GOT3 (cell line): ENCODE measurements at places on chromosomes 11 and 22.

DNA sequence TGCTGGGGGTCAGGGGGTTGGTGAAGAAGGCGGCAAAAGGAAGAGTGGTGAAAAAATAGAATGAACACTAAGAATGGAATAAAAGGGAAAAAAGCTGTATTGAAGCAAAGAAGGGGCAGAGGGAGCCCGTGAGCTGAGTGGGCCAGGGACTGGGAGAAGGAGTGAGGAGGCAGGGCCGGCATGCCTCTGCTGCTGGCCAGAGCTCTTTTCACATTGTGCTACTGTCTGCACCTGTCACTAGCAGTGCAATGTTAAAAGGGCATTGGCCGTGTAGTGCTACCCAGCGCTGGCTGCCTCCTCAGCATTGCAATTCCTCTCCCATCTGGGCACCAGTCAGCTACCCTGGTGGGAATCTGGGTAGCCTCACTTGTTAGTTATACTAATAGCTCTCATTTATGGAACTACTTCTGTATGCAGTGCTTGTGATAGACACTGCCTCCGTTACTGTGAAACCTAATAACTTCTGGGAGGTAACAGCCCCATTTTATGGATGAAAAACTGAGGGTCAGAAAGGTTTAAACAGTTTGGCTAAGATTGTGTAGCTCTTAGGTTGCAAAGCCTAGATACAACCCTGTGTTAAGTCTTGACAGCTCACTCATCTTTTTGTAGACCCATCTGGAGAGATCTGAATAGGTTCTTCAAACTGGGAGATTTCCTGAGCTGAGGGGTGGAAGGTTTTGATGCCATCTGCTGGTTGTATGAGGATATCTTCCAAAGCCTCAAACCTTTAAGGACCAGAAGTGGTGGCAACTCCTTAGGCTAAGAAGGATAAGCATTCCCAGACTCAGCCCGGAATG is 8.5 kb downstream of the YPEL4 start:
- DNase-seq, result no peak

- DNase-seq, result no peak
Measured at GRCh38 chr11:20021212-20021611, 139.1 kb downstream of the DBX1 start.

DNA sequence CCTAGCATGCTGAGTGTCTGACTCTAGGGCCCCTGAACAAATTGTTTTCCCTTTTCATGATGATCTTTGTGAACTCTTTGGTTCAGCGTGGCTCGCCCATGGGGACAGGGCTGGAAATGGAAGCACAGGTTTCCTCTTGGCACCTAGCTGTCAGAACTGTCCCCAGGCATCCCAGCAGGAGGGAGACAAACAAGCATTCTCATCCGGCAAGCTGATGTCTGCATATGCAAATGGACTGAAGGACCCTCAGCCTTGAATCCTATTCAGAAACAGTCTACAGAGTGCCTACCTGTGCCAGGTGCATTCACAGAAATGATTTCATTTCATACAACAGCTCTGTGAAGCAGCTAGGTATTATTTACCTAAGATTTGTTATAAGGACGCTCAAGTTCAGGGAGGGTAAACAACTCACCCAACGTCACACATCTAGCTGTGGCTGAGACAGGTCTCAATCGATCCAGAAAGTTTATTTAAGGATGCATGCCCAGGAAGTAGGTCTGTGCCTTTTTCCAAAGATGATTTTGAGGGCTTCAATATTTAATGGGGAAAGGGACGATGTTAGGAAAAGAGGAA is 176.4 kb downstream of the KIRREL3 start:
- no peak for DNase-seq

- DNase-seq, result no peak
Measured at GRCh38 chr11:47391077-47391583, 12.8 kb upstream of the SPI1 start.

DNA sequence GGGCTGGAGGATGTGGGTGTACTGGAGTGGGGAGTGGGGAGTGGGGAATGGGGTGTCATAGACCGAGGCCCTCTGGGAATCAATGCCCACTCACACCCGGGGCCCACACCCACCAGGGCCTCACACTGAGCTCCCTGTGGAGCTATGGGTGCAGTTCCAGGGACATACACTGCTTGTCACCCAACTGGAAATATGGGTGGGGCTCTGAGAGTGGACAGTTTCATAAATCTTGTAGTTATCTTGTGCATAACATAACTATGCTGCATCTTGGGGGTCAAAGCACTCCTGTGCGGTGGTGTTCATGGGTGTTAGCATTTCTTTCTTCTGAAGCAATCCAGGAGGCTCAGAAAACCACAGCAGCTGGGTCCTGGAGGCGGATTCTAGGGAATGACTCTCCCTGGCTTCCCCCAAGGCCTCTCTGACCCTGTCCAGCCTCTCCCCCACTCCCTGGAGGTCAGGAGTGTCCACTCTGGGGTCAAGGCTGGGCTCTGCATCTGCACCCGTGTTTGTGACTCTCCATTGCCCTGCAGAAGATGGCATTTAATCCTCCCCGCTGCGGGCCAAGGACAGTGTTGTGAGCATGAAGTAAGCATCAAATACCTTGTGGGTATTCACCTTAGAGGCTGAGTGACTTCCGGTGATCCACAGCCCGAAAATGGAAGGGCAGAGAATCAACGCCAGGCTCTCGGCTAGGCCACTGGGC is 172.5 kb downstream of the CTTN start:
- DNase-seq, result no peak

GRCh38 chr11:75524665-75525432 is 892 bp downstream of the GDPD5 start:
- no peak for DNase-seq

DNA sequence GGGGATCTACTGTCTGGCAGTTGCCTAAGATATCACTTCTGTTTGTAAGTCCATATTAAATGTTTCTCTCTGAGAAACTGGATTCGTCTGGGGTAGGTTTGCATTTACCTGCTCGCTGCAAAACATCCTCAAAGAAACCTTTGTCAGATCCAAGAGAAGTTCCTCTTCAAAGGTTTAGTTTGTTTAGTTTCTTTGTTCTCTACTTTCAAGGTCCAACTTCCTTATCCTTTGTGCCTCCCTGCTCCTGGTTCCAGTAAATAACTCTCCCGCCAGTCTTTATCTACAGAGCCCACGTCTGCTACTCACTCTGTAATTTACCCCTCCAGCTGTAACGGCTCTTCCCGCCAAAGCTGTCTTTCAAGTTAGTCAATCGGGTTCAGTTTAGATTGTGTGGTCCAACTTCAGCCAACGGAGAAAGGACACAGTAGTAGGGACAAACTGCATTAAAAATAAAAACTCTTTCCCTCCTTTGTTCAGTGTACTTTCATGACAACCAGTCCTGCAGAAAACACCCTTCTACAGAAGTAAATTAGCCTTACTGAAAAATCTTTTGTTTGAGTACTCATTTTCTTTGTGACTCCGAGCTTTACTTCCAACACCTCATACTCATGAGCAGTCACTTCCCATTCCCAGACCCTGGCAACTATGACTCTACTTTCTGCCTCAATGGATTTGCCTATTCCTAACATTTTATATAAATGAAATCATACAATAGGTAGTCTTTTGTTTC is 41.0 kb downstream of the TMPRSS5 start:
- no peak for DNase-seq

DNA sequence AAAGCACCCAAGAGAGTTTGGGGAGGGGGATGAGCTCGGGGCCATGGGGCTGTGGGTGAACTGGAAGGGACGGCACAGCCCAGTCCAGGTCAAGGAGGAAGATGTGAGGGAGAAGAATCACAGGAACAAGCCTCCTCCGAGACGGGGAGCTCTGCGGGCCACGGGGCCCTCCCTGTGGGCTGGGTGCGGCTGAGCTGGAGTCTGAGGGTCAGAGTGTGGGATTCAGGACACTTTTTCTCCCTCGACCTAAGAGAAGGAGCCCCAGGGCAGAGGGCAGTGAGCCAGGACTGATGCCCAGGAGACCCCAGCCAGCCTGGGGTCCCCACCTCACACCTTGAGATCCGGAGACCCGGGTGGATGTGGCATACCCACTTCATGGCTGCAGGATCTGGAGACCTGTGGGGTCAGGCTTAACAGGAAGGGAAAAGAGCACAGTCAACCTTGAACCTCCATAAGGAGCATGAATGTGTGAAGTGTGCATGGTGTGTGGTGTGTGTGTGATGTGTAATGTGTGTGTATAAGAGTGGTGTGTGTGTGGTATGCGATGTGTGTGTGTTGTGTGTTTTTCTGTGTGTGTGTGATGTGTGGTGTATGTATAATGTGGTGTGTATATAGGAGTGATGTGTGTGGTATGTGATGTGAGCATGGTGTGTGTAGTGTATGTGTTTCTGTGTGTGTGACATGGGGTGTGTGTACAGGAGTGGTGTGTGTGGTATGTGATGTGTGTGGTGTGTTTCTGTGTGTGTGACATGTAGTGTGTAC is 504.6 kb downstream of the BRD1 start:
- DNase-seq, result no peak

DNA sequence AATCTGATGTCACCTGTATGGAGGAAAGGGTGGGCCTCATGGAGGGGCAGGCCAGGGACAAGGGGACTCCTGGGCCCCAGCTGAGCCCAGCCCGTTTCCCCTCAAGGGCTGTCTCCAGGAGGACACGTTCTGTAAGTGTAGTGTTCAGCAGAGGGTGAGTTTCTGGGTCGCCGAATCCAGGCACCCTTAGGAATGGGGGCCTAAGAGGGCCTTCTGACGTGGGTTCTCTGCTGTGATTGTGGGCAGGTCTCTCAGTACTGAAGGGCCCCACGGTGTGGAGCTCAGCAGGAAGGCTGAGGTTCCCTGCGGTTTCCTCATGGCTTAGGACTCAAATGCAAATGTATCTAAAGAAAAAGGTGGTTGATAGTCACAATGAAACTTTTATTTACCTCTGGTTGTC is 6.5 kb downstream of the PTDSS2 start:
- no peak for DNase-seq

GRCh38 chr22:18031695-18032454 is 7.5 kb upstream of the MICAL3 start:
- no peak for DNase-seq

GRCh38 chr22:21725956-21726649 is 9.5 kb downstream of the YPEL1 start:
- DNase-seq, result no peak

GRCh38 chr11:21650961-21651360 is 541.9 kb upstream of the ANO5 start:
- DNase-seq, result no peak

DNA sequence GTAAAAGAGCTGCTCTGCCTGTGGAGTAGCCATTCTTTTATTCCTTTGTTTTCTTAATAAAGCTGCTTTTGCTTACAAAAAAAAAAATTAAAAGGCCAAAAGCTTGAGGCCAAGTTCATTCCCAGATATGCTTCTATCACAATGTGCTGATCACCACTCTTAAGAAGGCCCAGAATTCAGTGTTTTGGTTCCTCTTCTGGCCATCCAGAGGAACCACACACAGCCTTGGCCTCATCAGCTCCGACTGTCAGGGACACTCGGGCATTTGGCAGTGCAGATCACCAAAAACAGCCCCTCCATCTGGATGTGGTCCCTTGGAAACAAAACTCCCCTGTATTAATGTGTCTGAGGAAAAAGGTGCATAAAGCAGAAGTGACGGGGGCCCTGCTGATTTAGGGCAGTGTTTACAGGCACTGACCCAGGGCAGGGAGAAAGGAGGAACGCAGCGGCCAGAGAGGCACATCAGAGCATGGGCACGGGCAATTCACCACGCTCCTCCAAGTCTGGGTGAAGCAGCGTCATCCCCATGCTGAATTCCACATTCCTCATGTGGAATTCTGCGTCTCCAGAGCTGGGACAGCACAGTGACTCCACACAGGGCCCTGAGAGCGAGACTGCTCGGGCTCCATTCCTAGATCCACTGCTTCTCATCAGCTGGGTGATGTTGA is 17.7 kb downstream of the POLDIP3 start:
- DNase-seq, result no peak

DNA sequence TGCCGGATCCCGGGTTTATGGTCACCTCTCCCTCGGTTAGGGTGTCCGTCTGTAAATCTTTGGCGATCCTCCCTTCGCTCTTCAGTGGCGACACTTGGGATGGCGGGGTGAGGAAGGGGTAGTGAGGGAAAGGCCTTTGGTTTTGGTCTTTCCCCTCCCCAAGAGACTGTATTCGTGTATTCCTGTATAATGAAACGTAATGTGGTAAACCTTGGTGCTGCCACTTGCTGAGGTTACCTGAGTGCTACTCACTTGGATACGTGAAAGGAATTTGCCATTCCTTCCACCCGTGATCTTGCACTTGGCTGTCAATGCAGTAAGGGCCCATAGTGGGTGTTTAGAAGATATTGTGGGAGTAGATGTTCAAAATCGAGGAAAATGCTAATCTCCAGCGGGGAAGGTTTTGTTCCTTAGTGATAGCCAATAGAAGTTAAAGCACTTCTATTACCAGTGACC is 578 bp upstream of the NUP160 start:
- DNase-seq, result no peak

DNA sequence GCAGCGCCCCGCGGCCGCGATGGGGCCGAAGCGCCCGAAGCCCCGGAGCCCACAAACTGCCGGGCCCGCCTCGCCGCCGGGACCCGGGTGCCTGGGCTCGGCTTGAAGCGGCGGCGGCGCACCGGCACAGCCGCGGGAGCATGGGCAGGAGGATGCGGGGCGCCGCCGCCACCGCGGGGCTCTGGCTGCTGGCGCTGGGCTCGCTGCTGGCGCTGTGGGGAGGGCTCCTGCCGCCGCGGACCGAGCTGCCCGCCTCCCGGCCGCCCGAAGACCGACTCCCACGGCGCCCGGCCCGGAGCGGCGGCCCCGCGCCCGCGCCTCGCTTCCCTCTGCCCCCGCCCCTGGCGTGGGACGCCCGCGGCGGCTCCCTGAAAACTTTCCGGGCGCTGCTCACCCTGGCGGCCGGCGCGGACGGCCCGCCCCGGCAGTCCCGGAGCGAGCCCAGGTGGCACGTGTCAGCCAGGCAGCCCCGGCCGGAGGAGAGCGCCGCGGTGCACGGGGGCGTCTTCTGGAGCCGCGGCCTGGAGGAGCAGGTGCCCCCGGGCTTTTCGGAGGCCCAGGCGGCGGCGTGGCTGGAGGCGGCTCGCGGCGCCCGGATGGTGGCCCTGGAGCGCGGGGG is 346 bp downstream of the FJX1 start:
- no peak for DNase-seq

DNA sequence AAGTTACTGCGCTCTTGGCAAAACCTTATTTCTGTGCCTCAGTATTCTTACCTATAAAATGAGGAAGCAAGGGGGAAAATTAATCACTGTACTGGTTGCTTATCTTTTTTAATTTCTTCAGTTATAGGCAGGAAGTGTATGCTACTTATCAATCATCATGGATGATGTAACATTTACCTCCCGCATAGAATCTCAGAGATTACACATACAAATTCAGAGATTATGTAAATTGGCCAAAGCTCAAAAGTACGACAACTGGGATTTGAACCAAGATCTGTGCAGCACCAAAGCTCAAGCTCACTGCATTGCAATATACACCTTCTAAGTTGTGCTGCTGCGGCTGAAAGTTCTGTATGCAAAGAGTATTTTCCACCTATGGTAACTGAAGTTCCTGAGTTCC is 83.0 kb downstream of the PDHX start:
- DNase-seq, result no peak

GRCh38 chr11:76765863-76766350 is 17.2 kb upstream of the TSKU start:
- no peak for DNase-seq
